ENCODE measurements at places on chromosomes 7 and 10. TPM values are rescaled to one million over a fixed set of nuclear protein-coding genes. Genes with fewer than 3 reads are reported as not detected.

Gene SPOCK2
- total RNA-seq = 25.1 TPM

Gene GPER1
- total RNA-seq = 1.1 TPM

Gene CHST15
- 58.6 TPM for total RNA-seq

Gene ASB4
- 0.16 TPM for total RNA-seq

DNA sequence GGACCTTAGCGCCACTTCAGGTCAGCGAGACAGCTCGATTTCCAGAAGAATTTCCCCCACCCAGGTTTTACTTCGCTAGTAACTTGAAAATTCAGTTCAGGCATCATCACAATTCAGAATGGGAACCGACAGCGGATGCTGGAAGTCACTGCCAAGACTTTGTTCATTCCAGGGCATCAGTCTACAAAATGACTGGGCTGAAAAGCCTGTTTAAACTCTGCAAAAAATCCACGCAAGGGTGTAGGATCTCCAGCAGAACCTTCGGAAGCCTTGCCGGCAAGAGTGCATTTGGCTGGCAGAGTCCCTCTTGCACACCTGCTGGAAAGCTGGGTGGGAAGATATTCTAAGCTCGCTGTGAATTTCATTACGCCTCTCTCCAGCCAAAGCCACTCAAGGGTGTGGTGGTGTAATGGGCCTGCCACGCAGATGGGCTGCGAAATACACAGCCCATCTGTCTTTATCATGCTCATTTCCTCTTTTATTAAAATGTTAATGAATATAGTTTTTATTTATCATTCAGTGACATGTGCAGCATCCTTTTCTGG lies 672.0 kb upstream of the FOXK1 start:
- no peak for DNase-seq

GRCh38 chr7:155665957-155666287 lies 21.5 kb downstream of the RBM33 start:
- DNase-seq = no peak

DNA sequence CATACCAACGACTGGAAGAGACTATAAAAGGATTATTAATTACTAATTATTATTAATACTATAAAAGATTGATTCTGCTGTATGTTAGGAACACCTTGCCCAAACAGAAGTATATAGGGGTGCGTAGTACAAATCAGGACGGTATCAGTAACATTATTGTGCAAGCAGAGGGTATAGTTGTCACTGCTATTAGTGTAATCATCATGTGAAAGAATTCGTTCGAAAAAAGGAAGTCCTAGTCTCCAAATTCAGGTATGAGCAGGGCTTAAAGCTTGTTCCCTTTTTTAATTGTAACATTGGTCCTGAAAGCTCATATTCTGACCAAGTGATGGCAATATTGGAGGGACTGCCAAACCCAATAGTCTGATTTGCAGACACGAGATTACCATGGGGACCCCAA lies 81.8 kb downstream of the THSD7A start:
- DNase-seq = no peak

GRCh38 chr10:34504534-34504933 lies 310.6 kb downstream of the PARD3 start:
- no peak for DNase-seq

Measured in occipital lobe (tissue), 3 donors.